ENCODE measurements at places on chromosomes 12 and 14. TPM values are rescaled to one million over a fixed set of nuclear protein-coding genes. Genes with fewer than 3 reads are reported as not detected.

DNA sequence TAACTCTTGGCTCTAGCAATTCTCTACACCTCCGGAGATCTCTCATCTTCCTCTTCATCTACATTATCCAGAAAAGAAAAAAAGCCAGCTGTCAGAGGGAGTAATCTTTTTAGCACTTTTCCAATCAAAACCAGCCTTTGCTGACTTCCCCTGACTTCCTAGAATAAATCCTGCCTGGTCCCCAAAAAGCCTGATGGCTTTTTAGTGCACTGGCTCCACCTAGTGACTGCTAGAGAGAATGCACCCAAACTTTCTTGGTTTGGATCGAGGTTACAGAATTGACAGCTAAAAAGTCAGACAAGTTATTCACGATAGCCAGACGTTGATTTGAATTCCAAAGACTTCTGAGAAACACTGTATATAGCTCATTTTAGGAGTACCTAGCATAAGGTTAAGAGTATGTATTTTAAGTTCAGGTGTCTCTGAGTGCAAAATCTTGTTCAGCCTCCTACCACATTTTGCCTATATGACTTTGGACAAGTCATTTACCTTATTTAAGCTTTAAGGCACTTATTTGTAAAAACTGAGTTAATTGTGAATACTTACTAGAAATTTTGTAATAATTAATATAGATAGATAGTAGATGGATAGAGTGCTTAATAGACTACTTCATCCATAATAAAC is 185.7 kb upstream of the GRIN2B start:
- peak; percentile 61 for DNase-seq

Gene LPAR5
- 3.7 TPM for total RNA-seq

DNA sequence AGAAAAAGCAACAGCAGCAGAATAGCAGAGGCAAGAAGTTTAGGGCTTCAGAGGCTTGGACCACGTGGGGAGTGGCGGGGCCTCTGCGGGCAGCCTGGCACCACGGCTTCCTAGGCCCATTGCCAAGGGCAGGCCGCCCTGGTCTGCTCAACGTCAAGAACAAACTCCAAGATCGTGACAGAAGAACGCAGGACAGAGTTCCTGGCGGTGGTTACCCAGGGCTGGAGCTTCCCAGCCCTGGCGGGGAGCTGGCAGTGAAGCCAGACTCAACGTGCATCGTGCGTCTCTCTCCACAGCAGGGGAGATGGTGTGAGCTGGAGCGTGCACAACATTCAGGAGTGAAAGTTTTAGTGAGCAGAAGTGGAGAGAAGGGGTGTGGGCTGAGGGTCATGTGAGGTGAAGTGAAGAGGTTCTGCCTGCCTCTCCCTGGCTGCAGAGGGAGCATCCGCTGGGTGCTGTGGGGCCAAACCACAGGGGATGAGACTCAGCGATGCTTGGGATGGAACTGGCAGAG is 13.9 kb upstream of the CACNA2D4 start:
- peak; percentile 65 for DNase-seq

DNA sequence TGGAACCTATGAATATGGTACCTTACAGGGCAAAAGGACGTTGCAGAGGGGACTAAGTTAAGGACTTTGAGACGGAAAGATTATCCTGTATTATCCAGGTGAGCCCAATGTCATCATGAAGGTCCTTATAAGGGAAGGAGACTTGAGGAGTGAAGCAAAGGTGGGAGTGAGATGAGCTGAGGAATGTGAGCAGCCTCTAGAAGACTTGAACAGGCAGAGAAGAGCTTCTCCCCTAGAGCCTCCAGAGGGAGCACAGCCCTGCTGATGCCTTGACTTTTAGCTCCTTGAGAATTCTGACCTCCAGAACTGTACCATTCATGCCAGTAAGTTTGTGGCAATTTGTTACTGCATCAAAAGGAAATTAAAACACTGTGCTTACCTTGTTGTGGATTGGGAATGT is 41.8 kb upstream of the DCD start:
- no peak for DNase-seq

DNA sequence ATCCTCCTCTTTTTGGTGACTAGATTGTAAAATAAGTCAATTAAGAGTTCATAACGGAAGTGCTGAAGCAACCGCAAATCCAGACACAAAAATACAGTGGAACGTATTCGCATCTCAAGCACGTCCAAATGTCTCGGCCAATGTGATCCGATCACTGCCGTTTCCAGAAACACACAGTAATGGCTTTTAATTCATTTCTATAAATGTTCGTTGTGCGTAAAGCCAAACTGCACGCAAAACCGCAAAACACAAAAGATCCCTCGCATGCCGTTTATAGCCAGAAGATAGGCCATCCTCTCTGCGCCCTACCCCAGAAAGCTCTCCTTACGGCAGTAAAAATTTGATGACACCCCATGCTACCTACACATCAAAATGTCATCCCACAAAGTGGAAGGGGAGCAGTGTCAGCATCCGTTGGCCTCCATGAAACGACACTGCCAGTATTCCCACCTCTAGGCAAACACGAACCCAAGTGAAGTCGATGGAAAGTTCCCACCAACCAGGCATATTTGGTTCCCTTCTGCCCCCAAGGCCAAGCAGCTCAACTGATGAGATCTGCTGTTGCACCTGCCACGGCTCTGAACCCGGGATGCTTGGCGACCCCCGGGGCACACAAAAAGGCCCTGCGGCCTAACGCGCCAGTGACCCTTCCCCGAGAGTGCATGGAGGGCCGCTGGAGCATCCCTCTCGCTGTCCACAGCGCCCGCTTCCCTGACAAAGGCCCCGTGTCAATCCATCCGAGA is 1.4 kb downstream of the HECTD4 start:
- DNase-seq = peak; percentile 44

Gene PRIMA1
- total RNA-seq = 2.2 TPM

DNA sequence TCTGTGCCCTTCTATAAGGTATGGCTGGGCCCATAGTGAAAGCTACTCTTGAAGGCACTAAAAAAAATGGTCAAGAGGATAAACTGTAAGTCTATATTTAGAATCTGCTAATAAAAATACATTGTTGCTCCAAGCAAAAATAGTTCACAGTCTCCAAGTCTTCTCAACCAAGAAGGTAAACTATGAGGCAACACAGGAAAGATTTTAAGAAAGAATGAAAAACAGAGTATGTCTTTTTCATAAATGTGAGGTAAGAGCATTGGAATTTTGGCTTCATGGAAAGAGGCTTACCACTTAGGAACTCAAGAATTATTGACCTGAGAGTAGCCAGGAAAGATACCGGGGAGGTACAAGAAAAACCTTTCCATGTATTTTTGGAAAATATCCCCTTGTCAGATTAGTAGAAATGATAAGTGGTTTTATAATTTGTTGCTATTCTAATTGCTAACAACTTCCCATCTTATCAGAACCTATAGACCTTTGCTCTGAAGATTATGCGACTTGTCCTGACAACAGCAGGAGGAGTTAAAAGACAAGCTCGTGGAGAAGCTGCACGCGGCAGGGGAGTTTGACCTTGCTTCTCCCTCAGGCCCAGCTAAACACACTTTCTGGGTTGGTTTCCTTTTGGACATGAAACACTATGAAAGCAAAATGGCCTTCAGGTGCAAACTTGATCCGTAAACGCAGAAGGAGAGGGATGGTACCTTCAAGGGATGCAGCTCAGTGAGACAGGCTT is 238.1 kb downstream of the FOXN3 start:
- no peak for DNase-seq

- no peak for DNase-seq
Measured at GRCh38 chr12:104248444-104248843, 32.9 kb downstream of the TXNRD1 start.

Gene DLGAP5
- total RNA-seq = 0.08 TPM

DNA sequence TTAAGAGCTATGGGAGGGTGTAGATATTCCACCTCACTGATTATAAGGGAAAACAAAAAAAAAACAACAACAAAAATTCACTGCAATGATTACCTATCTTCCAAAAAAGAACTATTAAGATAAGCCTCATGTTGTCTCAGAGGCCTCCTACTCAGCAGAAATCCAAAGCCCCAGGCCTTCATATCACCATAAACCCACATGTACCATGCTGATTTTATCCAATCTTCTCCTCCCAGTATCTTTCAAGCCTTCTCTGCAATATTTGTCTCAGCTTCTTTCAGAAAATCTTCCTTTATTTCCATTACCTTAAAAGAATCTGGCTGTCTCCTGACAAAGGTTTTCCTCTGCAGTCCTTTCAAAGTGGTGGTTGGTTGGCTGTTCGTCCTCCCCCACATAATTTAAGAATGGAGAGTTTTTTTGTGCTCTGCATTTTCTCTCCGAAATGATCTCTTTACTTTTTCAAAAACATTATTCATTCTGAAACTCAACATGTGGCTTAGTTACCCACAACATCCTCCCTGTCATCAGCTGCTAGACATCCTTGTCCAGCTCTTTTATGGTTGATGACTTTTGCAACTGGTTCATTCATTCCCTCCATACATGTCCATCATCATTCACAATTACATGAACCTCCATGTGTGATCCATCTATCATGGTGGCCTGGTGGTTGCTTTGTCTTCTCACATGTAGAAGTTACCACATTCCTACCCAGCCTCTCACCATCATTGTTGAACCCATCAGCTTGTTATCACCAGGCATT is 2.9 kb upstream of the EPYC start:
- no peak for DNase-seq

GRCh38 chr12:41333974-41334373 is 145.9 kb downstream of the PDZRN4 start:
- no peak for DNase-seq

DNA sequence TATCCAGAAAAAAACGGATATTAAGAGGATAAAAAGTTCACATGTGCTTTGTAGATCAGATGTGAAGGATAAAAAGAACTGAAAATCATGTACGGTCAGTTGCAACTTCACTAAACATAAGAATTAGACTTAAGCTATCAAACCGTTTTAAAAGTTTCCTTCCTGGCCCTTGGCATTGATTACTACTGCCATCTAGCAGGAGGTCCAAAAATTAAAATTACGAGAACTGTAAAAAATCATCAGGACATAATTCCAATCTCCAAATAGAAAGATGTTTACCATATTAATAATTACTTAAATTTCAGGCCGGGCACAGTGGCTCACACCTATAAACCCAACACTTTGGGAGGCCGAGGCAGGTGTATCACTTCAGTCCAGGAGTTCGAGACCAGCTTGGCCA is 7.9 kb downstream of the WDR89 start:
- DNase-seq = no peak

DNA sequence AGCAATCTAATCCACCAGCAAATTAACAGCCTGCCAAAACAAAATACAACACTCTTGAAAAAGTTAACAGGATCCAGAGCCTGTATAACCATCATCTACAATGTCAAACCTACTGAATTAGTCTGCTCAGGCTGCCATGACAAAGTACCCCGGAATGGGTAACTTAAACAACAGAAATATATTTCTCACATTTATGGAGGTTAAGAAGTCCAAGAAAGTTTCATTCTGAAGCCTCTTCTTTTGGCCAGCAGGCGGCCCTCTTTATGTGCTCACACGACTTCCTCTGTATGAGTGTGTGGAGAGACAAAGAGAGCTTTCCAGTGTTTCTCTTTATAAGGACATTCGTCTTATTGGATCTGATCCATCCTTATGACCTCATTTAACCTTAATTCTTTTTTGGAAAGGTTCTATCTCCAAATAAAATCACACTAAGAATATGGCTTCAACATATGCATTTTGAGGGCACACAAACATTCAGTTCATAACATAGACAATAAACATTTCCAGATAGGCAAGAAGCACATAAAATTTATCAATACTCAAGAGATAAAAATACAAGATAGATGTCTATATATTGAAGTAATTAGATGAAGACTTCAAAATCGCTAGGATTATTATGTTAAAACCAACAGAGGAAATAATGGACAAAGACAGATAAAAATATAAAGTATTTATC is 5.9 kb upstream of the RERG start:
- peak; percentile 75 for DNase-seq

Gene RPGRIP1
- total RNA-seq = 0.12 TPM

Gene ACOT6
- total RNA-seq = not detected

Gene CNTN1
- total RNA-seq = 0.16 TPM

Gene MSRB3
- total RNA-seq = 98.3 TPM

GRCh38 chr14:24826390-24826789 is 192.4 kb upstream of the GZMB start:
- DNase-seq = no peak

Gene STAT6
- total RNA-seq = 64.3 TPM

GRCh38 chr14:97058074-97058467 is 260.9 kb downstream of the VRK1 start:
- DNase-seq = no peak

GRCh38 chr12:94227066-94227465 is 78.7 kb downstream of the PLXNC1 start:
- no peak for DNase-seq

Gene MIPOL1
- total RNA-seq = 6.2 TPM

Gene AREL1
- total RNA-seq = 16.3 TPM

Gene PARPBP
- total RNA-seq = 0.28 TPM

Gene IRAK4
- 9.6 TPM for total RNA-seq

Gene MYF6
- total RNA-seq = 0.28 TPM

Gene TPPP2
- not detected for total RNA-seq

- DNase-seq = no peak
Measured at GRCh38 chr14:106518054-106518943, 991.9 kb downstream of the TMEM121 start.

All from right atrium auricular region (tissue), 2 donors.